Daoy (cell line): ENCODE measurements at places on chromosomes 4 and X. TPM values are rescaled to one million over a fixed set of nuclear protein-coding genes. Genes with fewer than 3 reads are reported as not detected.

DNA sequence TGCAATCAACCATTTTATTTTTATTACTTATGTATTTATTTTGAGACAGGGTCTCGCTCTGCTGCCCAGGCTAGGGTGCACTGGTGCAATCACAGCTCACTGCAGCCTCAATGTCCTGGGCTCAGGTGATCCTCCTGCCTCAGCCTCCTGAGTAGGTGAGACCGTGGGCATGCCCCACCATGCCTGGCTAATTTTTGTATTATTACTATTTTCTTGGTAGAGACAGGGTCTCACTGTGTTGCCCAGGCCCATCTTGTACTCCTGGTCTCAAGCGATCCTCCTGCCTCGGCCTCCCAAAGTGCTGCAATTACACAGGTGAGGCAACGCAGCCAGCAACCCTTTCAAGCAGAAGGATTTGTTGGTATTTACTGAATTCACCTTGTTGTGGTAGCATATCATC is 60.3 kb upstream of the PPP2R3B start:
- DNase-seq: no peak

GRCh38 chr4:74777531-74777930 is 16.8 kb downstream of the BTC start:
- DNase-seq: no peak

DNA sequence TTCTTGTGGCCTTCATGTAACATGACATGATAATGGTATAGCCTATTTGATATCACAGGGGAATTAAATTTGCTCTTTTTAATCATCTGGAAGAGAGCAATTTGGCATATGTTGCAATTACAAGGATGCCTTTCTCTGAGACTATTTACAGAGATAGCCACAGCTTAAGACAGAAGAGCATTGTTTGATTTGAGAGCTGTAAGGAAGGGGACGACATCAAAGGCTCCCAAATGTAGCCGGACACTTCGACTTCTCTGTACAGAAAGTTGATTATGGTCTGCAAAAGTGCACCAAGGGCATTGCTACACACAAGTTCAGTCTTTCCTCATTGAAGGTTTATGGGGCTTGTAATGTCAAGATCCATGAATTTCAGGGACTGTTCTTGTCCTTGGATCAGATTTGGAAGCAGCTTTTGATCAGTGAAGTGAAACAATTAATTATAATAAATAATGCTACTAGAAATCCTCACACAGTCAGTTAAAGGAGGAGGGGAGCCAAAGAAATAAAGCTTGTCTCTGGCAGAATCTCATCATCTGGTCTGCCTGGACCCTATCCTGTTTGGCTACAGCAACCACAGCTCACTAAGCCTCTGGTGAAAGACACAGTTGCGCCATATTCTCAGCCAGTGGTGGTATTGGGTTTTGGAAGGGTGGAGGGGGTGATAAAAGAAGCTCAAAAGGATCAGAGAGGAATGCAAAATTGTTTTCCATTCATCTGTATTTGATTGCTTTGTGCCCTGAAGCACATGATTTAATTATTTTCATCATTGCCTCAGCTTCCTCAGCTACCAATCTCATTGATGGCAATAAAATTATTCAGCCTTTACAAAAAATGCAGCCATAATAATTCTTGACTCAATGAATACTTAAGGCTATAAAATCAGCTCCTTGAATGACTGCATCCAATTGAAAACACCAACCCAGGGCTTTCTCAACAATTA is 654.3 kb upstream of the LCORL start:
- no peak for DNase-seq

Gene DCAF8L1
- total RNA-seq: 0.24 and 0.40 TPM in 2 replicates
